BJ (cell line): ENCODE measurements at places on chromosomes 1 and 21. TPM values are rescaled to one million over a fixed set of nuclear protein-coding genes. Genes with fewer than 3 reads are reported as not detected.

GRCh38 chr1:25641931-25642573 is 25.5 kb downstream of the MAN1C1 start:
- peak; percentile 39 for DNase-seq

DNA sequence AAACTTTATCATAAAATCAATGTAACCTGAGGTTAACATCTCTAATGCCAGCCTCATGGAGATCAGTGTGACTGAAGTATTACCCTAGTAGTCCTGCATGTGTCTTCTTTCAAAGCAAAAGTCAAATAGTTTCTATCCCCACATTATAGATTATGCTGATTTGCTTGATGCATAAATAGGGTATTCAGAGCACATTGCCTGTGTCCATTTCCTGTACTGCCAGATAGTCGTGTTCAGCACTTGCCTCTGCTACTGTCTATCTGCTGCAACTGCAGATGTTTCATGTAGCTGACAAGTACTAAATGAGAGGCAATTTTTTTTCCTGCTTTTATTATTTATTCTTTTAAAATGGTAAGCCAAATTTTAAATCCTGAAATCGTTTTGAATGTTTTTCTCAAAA is 348.7 kb downstream of the CHRM3 start:
- no peak for DNase-seq

DNA sequence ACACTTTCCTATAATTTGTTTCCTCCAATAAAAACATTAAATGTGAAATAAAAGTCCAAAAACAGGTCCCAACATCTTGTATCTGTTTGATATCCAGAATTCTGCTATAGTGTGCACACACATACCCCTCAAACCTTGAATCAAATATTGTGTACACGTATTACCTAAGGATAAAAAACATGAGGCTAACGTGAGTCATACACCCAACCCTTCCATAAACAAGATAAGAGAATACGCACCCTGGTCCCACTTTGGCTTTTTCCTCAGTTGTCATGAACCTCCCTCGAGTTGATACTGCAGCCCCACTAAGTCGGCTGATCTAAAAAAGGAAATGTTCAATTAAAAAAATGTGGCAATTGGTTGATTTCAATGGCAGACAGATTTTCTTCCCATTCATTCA is 5.2 kb downstream of the KHDC4 start:
- DNase-seq: no peak

The IGFN1 gene
- polyA plus RNA-seq: not detected in 2 replicates

- no peak for DNase-seq
Measured at GRCh38 chr21:25324666-25325065, 282.6 kb downstream of the MRPL39 start.

The C1orf53 gene
- 9.7 and 13.0 TPM in 2 replicates for polyA plus RNA-seq

DNA sequence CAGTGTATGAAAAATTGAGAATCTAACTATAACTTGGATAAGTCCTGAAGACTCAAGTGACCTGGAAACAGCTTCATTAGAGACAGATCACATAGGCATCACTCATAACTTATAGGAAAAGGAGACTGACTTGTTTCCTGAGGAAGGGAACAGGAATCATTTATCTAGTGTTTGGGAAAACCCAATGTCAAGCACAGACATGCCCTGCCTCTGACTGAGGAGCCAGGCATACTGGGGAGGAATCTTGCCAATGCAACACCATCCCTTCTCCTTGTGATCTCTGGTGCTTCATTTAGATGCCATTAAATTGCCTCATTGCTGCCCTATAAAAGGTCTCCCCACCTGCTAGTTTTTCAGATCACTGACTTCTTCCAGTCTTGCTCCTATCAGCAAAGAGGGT is 10.3 kb downstream of the LCE4A start:
- DNase-seq: no peak

DNA sequence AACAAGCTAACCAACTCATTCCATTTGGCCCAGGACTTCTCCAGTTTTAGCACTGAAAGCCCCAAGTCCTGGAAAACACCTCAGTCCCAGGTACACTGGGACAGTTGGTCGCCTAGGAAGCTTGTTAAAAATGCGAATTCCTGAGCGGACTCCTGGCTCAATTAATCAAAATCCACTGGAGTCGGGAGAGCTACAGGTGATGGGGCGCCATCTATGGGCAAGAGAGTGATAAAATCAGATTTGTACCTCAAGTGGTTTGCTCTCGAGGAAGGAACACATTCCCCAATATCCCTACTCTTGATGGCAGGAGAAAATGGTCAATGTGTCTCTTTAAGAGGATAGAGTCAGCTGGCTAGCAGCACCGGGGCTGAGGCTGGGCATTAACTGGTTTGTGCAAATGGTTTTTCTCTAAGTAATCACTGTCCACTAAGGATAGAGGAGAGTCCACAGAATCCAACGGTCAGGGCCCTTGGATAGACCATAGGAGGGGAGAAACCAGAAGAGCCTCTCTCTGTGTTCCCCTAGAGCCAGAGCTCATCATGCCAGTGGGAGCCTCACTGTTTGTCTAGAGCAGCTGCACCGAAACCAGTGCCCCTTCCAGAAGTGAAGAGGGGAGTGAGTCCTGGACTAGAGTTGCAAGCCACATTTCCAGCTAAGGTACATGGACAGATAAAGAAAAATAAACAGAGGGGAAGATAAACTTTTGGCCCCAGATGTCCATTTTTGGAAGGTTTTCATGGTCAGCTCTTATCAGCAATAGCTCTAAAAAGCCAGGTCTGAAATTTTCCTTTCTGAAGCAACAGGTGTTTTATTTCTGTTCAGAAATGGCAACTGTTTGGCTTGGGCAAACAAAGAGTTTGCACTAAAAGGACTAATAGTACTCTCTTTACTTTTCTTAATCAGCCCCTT is 148.5 kb downstream of the TENT5C start:
- peak; percentile 8 for DNase-seq

GRCh38 chr1:10105484-10105883 is 72.7 kb downstream of the UBE4B start:
- no peak for DNase-seq

- no peak for DNase-seq
Measured at GRCh38 chr1:221509575-221510355, 232.1 kb downstream of the DUSP10 start.

DNA sequence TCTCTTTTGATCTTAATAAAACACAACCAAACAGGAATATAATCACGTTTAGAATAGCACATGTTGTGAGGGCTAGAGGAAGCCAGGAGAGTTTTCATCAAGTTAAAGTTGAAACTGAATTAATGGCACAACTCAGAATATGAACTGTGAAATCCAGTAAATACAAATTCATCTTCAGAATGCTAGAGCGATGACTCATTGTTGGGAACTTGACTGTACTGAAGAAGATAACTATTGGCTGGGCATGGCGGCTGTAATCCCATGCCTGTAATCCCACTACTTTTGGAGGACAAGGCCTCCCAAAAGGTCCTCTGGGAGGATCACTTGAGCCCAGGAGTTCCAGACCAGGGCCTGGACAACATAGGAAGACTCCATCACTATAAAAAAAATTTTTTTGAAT is 8.8 kb downstream of the SYF2 start:
- no peak for DNase-seq

GRCh38 chr1:33875862-33876261 is 12.0 kb downstream of the HMGB4 start:
- no peak for DNase-seq

The COL11A1 gene
- polyA plus RNA-seq: 34.4 and 71.7 TPM in 2 replicates

The LAMB3 gene
- polyA plus RNA-seq: 2.4 and 4.4 TPM in 2 replicates

The CCDC17 gene
- 0.10 and 0.29 TPM in 2 replicates for polyA plus RNA-seq

DNA sequence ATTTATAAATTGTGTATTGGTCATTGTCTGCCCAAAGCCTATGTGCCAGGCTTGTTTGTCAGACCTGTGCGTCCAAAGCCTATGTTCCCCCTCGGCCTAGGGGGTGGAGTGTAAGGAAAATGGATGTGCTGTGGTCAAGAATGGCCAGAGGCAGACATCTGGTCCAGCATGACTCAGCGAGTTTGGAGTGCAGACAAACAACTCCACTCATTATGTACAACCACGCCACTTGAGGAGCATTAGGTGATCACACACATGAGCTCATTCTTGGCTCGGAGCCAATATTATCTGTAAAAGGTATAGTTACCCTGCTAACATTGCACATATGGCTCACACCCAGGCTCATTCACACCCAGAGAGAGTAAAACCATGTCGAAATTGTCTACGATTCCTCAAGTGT is 1047.6 kb upstream of the ADGRL4 start:
- DNase-seq: peak; percentile 7

The GTF2B gene
- 22.4 and 39.4 TPM in 2 replicates for polyA plus RNA-seq

- peak; percentile 59 for DNase-seq
Measured at GRCh38 chr1:65812065-65812464, 19.4 kb downstream of the PDE4B start.

DNA sequence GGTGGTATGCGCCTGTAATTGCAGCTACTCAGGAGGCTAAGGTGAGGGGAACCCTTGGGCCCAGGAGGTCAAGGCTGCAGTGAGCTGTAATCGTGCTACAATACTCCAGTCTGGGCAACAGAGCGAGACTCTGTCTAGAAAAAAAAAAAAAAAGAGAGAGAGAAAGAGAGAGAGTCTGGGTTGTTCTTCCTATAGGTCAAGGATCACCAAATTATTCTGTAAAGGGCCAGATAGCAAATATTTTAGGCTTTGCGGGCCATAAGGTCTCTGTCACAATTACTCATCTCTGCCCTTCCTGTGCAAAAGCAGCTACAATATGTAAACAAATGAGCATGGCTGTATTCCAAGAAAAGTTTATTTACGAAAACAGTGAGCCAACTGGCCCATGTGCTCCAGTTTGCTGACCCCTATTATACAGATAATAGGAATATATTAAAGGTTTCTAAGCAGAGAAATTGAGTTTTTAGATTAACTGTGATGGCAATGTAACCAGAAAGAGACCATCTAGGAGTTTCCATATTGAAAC is 2.1 kb downstream of the SASS6 start:
- no peak for DNase-seq

DNA sequence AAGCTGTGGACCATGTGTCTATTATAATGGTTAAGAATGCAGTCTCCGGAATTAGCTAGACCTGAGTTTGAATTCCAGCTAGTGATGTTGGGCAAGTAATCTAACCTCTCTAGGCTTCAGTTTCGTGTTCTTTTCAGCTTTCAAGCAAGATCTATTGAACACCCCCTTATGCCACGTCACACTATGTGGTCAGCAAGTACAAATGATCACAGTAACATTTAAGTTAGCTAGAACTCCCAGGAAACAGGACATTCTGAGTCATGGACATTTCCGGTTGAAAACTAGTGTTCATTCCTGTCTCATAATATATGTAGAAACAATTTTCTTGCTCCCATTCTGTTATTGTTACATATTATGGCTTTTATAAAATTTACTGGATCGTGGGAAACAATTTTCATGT is 34.0 kb upstream of the NHLH2 start:
- DNase-seq: no peak

The MATN1 gene
- polyA plus RNA-seq: 0.02 and 0.13 TPM in 2 replicates

- DNase-seq: no peak
Measured at GRCh38 chr1:225977937-225978748, 21.0 kb downstream of the SDE2 start.

- peak; percentile 59 for DNase-seq
Measured at GRCh38 chr1:112359961-112360767, 35.9 kb upstream of the CTTNBP2NL start.

DNA sequence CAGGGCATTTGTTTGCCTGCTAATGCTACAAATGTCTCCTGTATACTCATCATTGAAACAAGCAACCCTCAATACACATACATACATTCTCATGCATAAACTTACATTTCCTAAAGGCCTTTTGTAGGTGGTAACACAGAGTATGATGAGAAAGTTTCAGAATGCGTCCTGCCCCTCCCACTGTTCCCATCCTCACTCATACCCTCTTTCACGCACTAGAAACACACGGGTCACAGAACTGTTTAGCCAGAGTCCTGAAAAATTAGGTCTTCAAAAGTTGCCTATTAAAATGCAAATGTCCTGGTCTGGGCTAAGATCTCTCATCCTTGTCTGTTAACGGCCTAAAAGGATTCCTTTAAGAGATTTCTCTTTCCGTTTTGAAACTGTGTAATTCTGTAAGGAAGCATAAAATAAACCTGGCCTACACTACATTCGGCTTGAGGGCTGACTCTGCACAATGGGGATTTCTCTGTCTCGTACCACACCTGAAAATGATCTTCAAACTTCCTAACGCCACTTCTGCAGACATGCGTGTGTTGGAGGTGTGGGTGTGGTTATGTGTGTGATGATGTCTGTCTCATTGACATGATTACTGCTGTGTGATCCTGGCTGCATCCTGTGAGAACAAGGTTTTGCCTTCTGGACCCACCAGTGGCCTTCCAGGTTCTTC is 5.3 kb upstream of the FCER1A start:
- no peak for DNase-seq

DNA sequence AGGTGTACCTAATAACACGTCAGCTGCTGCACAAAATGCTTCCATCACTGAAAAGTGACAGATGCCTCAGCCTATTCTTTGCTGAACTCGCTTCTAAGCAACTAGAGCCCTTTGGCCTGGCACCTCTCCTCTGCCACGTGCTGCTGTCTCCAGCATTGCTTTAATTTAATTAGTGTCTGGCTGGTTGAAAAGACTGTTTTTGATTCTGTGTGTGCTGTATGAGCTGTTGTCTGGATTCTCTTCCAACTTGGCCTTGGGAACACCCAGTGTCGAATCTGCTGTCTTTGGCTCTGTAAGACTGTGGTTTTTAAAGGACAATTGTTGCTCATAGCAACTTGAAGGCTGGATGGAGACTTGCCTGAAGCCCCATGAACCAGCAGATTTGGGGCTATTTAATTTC is 109.5 kb downstream of the PSMG1 start:
- no peak for DNase-seq

The ATP1A4 gene
- not detected in 2 replicates for polyA plus RNA-seq

DNA sequence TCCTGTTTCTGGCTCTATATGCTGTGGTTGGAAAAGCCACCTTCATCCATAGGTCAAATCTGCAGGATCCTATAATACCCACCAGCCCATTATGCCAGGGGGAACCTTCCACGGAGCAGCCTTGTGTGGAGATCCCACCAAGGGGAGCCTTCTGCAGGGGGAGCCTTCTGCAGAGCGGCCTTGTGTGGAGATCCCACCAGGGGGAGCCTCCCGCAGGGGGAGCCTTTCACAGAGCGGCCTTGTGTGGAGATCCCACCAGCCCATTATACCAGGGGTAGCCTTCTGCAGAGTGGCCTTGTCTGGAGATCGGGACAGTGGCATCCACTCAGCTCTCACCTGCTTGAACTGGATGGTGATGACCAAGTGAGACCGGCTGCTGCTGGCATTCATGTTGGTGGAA is 85.3 kb downstream of the SCCPDH start:
- DNase-seq: no peak

- DNase-seq: no peak
Measured at GRCh38 chr1:110787328-110788071, 85.4 kb upstream of the CD53 start.

DNA sequence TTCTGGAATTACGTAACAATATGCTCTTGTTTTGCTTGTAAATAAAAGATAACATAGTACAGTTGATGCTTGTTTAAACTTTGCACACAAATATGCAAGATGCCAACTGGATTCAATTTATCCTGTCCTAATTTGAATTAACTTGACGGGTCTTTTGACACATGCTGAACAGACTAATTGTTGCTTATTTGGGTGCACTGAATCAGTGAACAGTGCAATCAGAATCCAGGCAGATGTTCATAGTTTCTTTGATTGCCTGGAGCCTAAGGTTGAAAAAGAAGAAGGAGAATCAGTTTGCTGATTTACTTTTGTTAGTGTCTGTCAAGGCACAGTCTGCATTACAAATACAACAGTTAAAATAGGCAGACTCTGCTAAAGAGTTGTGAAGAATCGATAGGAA is 307.9 kb downstream of the COL11A1 start:
- DNase-seq: no peak

The RCSD1 gene
- not detected in 2 replicates for polyA plus RNA-seq

The DIPK1A gene
- polyA plus RNA-seq: 12.3 and 28.0 TPM in 2 replicates

- no peak for DNase-seq
Measured at GRCh38 chr1:33927721-33928120, 63.8 kb downstream of the HMGB4 start.

The NCMAP gene
- not detected in 2 replicates for polyA plus RNA-seq
